ENCODE measurements at places on chromosomes 7 and 10. TPM values are rescaled to one million over a fixed set of nuclear protein-coding genes. Genes with fewer than 3 reads are reported as not detected.

C10orf53 gene
- total RNA-seq, result not detected

LMTK2 gene
- 11.2 TPM for total RNA-seq

GLI3 gene
- 29.3 TPM for total RNA-seq

EFCAB10 gene
- not detected for total RNA-seq

HOXA11 gene
- not detected for total RNA-seq

SLC13A1 gene
- not detected for total RNA-seq

CALHM3 gene
- not detected for total RNA-seq

PDSS1 gene
- total RNA-seq, result 2.1 TPM

TAC1 gene
- total RNA-seq, result not detected

NAT16 gene
- not detected for total RNA-seq

FOXI2 gene
- not detected for total RNA-seq

EPO gene
- total RNA-seq, result not detected

Measured in hair follicle dermal papilla cell (primary cell).